ENCODE measurements at places on chromosomes 12 and 14.

DNA sequence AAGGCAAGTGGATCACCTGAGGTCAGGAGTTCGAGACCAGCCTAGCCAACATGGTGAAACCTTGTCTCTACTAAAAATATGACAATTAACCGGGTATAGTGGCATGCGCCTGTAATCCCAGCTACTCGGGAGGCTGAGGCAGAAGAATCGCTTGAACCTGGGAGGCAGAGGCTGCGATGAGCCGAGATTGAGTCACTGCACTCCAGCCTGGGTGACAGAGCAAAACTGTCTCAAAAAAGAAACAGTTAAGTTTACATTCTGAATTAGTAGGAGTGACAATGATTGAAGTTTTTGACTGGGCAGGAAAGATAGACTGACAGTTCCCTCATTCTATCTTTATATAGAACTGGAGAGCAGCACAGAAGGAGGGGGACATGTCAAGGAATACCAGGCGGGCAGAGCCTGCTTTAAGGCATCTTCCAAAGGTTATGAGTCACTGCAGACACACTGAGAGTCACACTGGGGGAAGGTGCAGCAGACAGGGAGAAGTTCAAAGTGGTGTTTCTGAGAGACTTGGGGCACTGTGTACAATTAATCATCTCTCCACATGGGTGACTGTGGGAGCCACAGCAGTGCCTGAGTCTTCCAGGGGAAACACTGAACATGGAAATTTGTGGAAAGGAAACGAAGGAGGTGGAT, 42.8 kb upstream of the RNASE3 start:
- DNase-seq: no peak

GRCh38 chr14:74824997-74825396, 50.9 kb downstream of the PROX2 start:
- no peak for DNase-seq

GRCh38 chr14:85382341-85382740, 147.6 kb upstream of the FLRT2 start:
- DNase-seq: no peak

DNA sequence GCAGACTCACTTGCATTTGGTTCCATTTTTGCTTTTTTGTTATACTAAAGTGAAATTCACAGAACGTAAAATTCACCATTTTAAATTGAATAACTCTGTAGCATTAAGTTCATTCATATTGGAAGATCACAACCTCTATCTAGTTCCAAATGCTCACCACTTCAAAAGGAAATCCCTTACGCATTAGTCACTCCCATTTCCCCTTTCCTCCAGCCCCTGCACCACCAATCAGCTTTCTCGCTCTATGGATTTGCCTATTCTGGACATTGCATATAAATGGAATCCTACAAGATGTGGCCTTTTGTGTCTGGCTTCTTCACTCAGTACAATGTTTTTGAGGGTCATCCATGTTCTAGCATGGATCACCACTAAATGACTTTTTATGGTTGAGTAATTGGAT, 294.5 kb downstream of the KSR2 start:
- no peak for DNase-seq

- no peak for DNase-seq
Measured at GRCh38 chr14:100371773-100372172, 48.6 kb downstream of the SLC25A47 start.

GRCh38 chr14:85344847-85345570, 184.9 kb upstream of the FLRT2 start:
- DNase-seq: no peak

DNA sequence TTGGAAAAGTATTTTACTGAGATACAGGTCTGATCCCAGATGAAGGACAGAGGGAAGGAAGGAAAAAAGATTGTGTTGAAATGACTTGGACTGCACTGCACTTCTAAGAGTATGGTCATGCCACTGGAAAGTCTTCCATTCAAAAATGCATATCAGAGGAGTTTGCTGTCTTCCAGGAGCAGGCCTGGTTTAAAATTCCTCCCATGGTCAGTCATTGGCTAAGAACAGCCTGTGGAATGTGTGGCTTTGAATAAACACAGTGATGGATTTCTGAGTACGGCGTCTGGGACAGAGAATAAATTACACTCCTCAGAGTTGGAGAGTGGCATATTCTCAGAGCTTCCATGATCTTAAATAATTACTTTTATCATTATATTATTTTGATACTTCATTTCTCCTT, 245.8 kb upstream of the PDZRN4 start:
- DNase-seq: no peak
